MCF 10A (cell line): ENCODE measurements at places on chromosomes 12 and 14. TPM values are rescaled to one million over a fixed set of nuclear protein-coding genes. Genes with fewer than 3 reads are reported as not detected.

DNA sequence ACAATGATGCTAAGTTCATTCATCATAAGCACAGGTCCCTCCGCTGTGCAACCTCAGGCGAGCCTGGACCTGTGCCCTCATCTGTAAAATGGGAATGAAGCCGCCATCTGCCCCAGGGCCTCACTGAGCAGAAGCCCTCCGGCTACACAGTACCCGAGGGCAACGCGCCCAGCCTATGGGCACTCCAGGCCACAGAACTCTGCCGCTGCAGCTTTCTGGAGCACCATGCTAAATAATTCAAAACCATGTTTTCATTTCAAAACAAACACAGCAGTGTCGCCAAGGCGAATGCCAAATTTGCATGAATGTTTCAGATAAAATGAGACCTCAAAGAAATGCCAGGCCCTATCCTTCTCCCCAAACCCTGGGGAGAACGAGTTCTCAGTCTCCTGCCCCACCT lies 4.0 kb downstream of the NCOR2 start:
- DNase-seq: no peak

Gene BICDL1
- 18.4 and 20.7 TPM in 2 replicates for total RNA-seq

GRCh38 chr12:38328306-38328895 lies 11.8 kb downstream of the ALG10B start:
- DNase-seq: peak; percentile 63

DNA sequence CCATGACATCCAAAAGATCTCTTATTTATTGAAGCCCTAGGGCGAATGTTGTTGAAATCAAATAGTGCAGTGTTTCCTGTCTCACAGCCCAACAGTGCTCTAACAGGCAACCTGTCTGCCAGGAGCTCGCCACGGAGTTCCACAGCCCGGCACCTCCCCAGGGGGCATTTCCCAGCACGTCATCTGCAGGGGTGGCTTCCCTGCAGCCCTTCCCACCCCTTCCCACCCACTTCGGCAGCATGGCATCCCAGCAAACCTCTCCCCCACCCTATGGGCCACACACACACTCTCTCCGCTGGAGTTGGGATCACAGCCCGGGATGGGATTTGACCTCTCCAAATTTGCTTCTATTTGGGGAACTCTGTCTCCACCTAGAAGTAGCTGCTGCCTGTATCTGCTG lies 62.7 kb upstream of the C14orf180 start:
- DNase-seq: no peak

GRCh38 chr12:122859303-122860039 lies 24.2 kb downstream of the HIP1R start:
- DNase-seq: no peak

DNA sequence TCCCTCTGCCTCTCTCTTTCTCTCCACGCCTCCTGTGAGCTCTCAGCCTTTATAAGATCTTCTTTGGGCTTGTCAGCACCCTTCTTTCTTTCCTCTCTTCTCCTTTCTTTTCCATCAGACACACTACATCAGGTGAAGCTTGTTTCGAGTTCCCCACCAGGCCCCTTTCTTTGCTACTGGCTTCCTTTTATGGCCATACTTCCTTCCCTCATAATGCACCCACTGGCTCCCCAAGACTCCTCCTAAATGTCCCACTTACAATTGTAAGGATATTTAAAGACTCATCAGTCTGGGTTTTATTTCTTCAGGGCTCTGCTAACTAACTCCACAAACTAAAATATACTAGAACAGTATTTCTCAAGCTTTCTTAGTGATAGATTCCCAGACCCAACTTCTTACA lies 3.5 kb upstream of the RNU6-8 start:
- no peak for DNase-seq

Gene MGAT2
- total RNA-seq: 43.8 and 44.3 TPM in 2 replicates

Gene IQSEC3
- total RNA-seq: not detected in 2 replicates

- no peak for DNase-seq
These were observed 13.7 kb downstream of the OXA1L start for GRCh38 chr14:22780105-22780679.

DNA sequence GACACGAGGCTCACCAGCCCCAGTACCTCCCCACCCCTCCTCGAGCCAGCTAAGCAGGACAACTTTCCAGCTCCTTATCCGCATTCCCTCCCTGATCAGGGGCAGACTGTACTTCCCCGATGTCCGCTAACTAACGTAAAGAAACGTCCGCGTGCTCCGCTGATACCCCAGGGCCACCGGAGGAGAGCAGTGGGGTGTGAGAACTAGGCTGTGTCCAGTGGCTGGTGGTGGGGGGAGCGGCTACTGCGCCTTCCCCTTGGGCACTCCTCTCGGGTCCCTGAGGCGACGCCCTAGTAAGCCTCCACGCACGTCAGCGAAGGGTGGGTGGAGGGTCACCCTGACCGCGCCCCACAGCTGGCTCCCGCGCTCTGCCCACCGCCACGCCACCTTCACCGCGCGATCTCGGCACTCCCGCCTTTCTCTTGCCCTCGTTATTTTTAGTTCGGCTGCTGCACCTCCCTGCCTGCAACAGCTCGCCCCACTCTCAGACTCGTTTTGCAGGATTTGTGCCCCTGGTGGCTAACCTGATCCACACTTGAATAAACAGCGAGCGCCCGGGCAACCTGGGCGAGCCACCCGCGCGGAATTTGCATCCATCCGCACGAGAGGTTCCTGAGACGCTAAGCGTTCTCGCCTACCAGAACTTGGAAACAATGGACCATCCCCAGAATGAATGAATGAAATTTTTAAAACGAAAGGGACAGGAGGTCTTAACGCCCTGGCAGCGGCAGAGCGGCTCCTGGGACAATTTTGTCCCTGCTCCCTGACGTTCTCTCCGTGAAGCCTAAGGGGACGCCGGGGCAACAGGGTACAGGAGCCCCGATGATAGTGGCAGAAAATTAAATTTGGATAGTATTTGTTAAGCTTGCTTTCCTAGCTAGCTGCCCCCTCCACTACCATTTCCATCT lies 6.9 kb upstream of the BMP4 start:
- DNase-seq: no peak

Gene ALDH2
- total RNA-seq: 0.54 TPM in 1 of 2 replicates, not detected in the other

DNA sequence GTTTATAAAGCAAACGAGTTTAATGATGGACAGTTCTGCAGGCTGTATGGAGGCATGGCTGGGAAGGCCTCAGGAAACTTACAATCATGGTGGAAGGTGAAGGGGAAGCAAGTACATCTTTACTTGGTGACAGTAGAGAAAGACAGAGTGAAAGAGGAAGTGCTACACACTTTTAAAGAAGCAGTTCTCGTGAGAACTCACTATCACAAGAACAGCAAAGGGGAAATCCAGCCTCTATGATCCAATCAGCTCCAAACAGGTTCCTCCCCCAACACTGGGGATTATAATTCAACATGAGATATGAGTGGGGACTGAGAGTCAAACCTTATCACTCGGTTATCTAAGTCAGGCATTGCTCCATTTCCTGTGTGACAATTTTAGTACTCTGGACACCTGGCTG lies 189.9 kb upstream of the CNTN1 start:
- DNase-seq: no peak

DNA sequence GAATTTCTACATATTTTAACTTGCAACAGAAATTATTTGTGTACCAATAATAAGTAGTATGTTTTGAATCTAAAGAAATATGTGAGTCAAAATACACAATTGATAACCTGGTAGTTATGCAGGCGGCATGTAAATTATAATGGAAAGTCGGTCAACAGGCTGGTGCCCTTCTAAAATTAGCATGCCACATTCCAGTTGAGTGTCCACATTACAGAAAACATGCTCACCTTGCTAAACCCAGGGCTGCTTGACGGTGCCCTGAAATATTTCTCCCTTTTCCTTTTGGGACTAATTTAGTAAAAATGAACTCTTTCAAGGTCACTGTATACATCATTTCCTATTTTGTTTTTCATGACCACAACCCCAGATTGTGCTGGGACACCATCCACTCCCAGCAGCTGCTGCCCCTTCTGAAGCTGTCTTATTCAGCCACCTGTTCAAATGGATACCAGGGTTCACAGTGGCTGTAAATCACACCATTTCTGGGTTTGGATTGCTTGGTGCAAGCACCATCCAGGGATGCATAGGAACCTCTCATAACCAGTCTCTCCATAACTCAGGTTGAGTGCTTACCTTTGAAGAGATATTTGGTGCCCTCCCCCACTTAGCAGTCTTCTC lies 110.6 kb downstream of the ANO6 start:
- DNase-seq: no peak

DNA sequence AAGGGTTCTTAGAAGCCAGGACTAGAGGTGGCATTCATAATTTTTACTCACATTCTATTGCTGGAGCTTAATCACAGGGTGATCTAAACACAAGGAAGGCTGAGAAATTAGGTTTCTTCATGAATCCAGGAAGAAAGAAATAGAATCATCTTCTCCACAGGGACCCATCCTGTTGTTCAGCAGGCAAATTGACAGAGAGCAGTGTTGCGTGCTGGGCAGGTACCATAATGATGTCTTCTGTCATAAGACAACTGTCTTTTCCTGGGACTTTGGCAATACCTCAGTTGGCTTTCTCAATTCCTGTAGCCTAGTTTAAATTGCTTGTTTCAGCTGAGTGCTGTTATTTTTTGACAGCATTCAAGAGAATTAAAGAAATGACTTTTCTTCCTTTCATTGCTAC lies 468.0 kb upstream of the SYT1 start:
- DNase-seq: no peak

Gene OVCH1
- 1.9 and 4.0 TPM in 2 replicates for total RNA-seq

DNA sequence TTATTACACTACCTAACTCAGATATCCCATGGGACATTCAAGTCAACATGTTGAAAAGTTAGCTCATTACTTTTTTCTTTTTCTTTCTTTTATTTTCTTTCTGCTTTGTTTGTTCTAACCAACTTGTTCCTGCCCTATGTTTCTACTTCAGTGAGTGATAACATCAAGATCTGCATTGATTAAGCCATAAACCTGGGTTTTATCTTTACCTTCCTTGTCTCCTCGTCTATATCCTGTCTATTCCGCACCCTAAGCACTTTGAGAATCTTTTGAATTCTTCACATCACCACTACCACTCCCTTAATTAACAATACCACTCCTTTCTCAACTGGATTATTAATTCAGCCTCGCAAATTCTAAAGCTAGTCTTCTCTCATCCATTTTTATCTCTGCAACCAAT lies 81.9 kb upstream of the AVPR1A start:
- DNase-seq: no peak

- no peak for DNase-seq
These were observed 72.3 kb downstream of the CMAS start for GRCh38 chr12:22118238-22118790.

DNA sequence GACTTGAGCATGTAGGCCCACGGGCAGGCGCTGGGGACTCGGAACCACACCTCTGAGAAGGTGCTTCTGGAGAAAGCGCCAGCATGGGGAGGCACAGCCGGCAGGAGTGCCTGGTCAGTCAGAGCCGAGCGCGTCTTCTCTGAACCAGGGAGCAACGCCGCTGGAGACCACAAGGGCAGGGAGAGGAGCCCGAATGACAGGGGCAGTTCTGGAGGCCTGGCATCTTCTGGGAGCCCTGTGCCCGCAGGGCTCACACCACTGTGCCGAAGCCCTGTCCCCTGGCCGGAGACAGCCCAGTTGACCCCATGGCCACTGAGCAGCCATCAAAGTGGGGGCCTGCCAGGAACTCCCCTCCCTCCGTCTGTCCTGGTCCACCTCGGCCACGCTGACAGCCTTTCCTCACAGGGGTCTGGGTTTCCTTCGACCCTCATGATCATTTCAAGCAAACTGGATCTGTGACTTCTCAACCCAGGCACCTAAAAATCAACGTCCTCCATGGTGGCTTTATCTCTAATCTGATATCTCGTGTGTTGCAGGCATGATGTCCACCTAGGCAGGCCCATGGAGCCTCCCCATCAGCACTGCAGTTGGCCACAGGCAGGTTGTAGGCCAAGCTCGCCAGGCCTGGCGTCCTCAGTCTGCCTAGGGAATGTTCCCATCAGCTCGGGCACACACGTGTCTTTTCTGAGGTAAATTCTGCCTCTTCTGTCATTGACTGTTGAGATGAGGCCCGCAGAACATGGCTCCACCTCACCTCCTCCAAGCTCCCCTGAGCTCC lies 299.3 kb upstream of the RTL1 start:
- no peak for DNase-seq

DNA sequence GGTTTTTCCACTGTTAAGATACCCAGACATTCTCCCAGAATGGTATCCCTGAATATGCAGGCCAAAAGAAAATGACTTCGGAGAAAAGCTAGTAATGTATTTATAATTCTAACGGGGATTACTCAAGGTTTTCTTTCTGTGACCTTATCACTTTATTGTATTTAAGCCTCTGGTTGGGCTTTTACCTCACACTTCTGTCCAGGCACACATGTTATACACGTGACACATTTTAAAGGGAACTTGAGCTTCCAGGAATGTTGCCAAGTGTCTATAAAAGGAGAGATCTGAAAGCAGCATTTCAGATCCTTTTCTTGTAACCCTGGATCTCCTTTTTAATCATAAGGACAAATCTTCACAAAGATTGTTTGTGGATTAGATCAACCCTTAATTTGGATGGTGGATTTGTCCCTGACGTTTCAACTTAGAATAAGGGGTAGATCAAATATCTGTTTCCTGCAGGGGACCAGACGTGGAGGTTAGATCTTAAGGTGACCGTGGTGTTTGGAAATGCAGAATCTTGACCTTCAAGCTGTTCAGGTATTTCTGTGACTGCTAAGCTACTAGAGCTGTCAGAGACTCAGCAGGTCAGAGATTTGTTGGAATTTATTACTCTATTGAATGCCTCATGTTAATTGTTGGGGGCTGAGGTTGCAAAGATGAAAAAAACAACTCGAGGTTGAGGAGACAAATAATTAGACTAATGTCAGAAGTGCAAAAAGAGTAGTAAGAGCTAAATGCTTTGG lies 1.5 kb downstream of the CIPC start:
- peak; percentile 80 for DNase-seq

- DNase-seq: no peak
These were observed at the start of gene GPR65 for GRCh38 chr14:88005050-88005481. Gene GPR65 (plus strand): TSS chr14:88005135. CDS start chr14:88010848, 5,713 bp downstream.

GRCh38 chr14:59093902-59094301 lies 94.6 kb upstream of the DAAM1 start:
- DNase-seq: no peak

GRCh38 chr12:132966676-132967415 lies 10.7 kb upstream of the ZNF605 start:
- DNase-seq: no peak

DNA sequence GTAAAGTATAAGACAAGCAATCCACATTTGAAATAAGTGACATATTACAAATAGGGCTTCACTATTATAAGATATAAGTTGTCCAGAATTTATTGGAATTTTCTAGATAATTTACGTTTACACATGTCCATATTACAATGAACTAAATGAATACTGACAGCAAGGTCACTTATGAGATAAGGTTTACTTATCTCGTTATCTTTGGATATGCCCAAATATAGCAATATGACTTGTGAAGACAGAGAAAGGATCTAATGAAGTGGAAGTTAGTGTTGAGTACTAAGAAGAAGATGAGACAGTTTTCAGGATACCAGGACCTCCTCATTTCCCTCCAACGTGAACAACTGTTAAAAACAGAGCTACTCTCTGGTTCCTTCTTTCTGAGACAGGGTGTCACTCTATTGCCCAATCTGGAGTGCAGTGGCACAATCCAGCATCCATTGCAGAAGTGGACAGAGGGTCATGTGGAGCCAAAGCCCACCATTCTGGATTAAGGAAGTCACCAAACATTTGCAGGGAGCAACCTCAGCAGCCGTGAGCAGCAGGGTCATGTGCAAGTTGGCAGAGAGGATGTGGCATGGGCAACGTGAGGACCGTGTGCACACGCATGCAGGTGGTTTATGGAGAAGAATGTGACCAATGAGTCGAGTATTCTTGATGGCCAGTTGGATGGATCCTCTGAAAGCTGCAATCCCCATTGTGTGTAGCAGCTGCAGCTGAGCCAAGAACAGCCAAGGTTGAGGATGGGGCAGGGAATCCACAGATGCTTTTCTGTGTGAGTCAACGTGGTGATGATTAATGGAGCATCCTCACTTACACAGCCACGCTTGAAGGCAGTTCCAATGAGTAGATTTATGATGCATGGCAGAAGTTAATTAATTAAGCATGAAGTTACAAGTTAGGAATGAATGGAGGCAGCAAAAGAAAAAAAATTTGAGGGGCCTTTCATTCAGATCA lies 111.0 kb downstream of the BICD1 start:
- DNase-seq: peak; percentile 37
